Sigmoid colon (tissue), 7 donors: ENCODE measurements at places on chromosomes 12 and 14. TPM values are rescaled to one million over a fixed set of nuclear protein-coding genes. Genes with fewer than 3 reads are reported as not detected.
A peak's percentile ranks its signal among the peaks of the same experiment; 100 is the strongest.

The SYNE3 gene
- polyA plus RNA-seq, result 6.3 TPM

The PSEN1 gene
- polyA plus RNA-seq, result 47.4 TPM

The NTN4 gene
- 5.3 TPM for polyA plus RNA-seq

The AMDHD1 gene
- polyA plus RNA-seq, result not detected

The PRPH gene
- polyA plus RNA-seq, result 31.8 TPM

The CD27 gene
- polyA plus RNA-seq, result 29.0 TPM

The LRRC43 gene
- polyA plus RNA-seq, result not detected

The GLIPR1L1 gene
- polyA plus RNA-seq, result not detected

The BCL11B gene
- 3.5 TPM for polyA plus RNA-seq

DNA sequence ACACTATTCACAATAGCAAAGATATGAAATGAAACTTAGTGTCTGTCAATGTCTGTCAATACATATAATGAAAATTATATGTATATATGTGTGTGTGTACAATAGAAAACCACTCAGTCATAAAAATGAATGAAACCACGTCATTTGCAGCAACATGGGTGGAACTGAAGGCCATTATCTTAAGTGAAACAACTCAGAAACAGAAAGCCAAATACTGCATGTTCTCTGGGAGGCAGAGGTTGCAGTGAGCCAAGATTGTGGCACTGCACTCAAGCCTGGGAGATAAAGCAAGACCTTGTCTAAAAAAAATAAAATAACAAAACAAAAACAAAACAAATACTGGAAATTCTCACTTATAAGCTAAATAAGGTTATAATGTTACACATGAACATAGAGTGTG, 16.7 kb upstream of the E2F7 start:
- DNase-seq, result no peak

- DNase-seq, result no peak
Measured at GRCh38 chr12:85834378-85834777, 1.8 kb downstream of the RASSF9 start.

- no peak for DNase-seq
Measured at GRCh38 chr12:123645878-123646277, 12.2 kb downstream of the GTF2H3 start.

DNA sequence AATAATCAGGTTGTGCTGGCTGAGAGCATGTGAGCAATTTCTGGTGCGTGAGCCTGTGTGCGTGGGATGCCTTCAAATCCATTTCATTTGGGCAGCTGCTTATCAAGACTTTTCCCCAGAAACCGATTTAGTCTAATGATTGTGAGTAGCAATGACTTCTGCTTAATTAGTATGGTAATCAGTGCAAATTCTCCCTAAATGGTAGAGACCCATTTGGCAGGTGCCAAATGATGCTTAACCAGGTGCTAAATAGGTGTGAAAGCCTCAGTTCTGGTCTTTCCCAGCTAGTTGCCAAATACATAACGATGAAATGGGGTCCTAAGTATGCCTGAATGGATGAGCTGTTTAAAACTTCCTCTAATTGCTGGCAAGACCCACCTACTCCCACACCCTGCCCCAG, 248.4 kb upstream of the CCDC196 start:
- DNase-seq, result no peak

- DNase-seq, result no peak
Measured at GRCh38 chr12:29050503-29050902, 98.6 kb upstream of the FAR2 start.

DNA sequence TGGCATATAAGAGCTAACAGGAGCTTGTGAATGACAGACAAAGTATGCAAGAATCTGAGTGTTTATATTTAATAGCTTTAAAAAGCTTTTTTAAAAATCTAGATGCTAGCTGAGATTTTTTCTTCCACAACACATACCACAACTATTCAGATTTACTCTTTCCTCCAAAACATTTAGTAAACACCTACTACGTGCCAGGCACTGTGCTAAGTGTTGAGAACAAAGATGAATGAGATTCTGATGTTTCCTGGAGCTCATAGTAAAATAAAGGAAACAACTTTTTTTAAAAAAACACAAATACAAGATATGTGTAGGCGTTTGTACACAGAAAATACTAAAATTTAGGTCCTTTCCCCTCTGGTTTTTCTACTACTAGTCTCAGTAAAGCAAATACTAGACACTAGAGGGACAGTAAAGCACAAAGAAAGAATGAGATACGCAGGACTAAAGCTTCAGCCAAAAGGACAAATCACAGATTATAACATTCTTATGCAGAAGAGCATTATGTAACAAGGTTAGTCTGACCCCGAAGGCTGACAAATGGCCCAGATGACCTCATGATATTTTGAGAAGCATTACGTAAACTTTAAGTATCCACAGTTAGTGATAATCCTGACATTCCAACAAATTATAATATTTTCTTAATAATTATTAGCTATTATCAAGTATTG, 78.6 kb upstream of the PAWR start:
- no peak for DNase-seq

- DNase-seq, result no peak
Measured at GRCh38 chr12:64147011-64147631, 75.0 kb downstream of the KICS2 start.

DNA sequence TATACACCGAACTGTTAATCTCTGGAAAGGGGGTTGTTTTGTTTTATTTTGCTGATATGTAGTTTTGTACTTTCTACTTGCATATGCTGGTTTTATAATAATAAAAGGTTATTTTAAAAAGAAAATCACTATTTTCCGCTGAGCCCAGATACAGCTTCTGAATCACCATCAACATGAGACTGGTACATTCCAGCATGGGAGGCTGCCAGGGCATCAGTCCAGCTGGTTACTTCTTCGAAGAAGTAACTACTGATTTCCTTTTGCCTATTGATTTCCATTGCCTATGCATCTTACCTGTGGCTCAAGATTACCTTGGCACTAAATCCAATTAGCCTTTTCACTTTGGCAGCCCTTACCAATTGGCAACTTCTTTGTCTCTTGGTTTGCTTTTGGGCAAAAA, 11.7 kb upstream of the OSBPL8 start:
- DNase-seq, result no peak

DNA sequence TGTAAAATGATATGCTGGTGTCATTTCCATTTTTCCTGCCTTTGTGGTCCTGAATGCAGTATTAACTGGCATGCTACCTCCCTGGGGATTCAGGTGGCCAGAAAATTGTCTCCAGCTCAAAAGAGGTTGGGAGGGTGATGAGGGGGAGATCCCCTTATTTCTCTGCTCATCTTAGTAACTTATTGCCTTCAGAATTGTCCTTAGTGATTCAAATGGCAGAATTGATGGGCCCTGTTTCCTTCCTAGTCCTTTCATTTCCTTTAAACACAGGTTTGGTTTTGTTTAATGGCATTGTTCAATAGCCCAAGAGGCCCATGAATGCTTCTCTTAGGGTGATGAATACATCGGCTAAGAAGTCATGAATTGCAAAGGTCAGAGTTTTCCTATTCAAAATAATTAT, 207.0 kb downstream of the SLC41A2 start:
- DNase-seq, result no peak

DNA sequence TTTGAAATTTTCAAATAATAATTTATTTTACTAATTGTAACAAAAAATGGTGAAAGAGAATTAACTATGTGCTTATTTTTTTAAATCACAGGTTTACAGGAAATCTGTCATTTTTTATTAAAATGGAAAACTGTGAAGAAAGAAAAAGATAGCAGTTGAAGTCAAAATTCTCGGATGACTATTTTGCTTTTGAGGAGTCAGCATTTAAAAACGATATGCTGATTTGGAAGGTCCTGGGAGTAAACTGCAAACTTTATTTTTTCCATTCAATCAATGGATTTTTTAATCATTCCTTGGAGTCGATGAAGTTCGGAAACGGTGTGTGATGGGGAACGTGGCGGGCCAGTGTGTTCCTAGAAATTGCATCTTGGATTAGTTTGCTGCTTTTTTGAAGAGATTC, 258.9 kb upstream of the NAV3 start:
- no peak for DNase-seq

GRCh38 chr12:49678711-49679110, 28.5 kb downstream of the FMNL3 start:
- no peak for DNase-seq

GRCh38 chr12:12717586-12718380, 615 bp downstream of the CDKN1B start:
- peak; percentile 76 for DNase-seq

DNA sequence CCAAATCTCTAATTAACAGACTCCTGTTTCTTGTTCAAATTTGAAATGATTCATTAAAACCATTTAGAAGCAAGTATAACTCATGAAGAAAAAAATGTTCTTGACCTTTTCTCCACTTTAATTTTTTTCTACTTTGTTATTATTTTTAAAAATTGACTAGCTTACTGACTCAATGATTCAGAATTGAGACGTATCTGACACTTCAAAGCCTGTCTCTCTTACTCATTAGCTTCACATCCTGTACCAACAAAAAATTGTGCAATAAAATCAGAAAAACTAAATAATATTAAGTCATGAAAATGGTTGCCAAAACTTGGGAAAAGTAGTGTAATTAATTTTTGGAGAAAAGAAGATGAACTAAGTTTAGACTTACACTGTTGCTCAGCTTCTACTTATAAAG, 331.2 kb downstream of the SLC16A7 start:
- DNase-seq, result no peak

DNA sequence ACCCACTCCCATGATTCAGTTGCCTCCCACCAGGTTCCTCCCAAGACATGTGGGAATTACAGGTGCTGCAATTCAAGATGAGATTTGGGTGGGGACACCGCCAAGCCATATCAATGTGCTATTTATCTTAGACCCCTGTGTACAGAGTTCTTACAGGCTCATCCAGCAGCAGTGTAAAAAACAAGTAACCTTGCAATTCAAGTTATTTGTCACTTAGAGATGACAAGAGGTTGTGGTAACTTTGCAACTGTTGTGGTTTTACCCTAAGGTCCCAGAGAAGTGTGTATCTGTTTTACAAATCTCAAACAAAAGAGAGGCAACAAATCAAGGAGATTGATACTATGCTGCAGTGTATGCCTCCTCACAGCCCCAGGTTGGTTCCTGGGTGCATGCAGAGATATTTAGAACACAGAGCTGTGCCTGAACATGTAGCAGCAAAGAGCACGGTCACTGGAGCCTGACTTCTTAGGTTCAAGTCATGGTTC, 11.5 kb upstream of the HELB start:
- no peak for DNase-seq

- DNase-seq, result no peak
Measured at GRCh38 chr14:50910495-50911420, 33.5 kb downstream of the PYGL start.

DNA sequence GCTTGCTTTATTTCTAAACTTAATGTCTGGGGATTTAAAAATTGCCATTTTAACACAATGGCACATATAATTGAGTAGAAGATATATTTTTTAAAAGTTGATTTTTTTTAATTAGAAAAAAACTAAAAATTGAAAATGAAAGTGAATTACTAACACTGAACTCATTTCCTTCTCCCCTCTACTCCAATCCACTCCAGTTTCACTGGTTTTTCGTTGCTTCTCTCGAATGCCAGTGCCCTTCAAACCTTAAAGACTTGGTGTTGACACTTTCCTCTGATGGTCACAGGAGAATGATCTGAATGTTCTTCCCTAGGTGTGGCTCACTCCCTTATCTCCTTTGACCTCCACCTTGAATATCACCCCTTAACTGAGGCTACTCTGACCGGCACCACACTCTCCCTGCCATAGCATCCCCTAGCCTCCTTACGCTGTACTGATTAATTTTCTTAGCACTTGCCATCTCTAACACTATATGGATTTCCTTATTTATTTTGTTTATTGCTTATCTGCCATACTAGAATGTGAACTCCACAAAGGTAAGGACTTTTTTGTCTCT, 107.1 kb downstream of the LIN7A start:
- no peak for DNase-seq

GRCh38 chr14:89549381-89550125, 132.5 kb upstream of the FOXN3 start:
- DNase-seq, result no peak

- DNase-seq, result no peak
Measured at GRCh38 chr12:95859344-95859816, 628 bp downstream of the SNRPF start.

GRCh38 chr12:91603060-91603459, 420.4 kb upstream of the DCN start:
- DNase-seq, result no peak

- DNase-seq, result no peak
Measured at GRCh38 chr12:12428047-12428446, 71.2 kb downstream of the BORCS5 start.

- DNase-seq, result no peak
Measured at GRCh38 chr14:104689881-104690711, 678 bp downstream of the INF2 start.
